Tibial nerve (tissue), 4 donors: ENCODE measurements at places on chromosomes 16 and 17.

DNA sequence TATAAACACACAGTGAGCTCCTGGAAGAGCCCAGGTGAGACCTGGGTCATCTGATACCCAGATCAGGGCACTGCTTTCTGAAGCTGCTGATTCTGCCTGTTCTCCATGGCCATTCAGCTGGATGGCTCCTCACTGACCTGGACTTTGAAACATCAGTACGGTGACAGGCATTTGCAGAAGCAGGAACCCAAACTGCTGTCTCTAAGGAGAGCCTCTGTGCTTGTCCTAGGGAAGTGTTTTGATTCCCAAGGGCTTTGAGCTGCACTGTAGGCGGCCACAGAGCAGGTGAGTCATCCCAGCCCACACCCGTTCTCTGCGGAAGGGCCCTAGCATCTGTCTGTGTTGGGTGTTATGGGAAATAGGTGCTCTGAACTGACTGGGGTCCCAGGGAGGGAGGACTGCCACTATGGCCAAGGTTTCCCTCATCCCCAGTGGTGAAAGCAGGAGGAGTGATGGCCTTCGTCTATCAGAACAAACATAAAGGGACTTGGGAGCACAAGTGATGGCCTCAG is 60.7 kb upstream of the ADCY9 start:
- no peaks in the 10 kb centered on the region for H3K4me1 ChIP-seq
- H3K4me3 ChIP-seq: no peak overlapping the region
- H3K27me3 ChIP-seq: no peaks in the 10 kb centered on the region
- H3K36me3 ChIP-seq: no peaks in the 10 kb centered on the region
- DNase-seq: no peak

DNA sequence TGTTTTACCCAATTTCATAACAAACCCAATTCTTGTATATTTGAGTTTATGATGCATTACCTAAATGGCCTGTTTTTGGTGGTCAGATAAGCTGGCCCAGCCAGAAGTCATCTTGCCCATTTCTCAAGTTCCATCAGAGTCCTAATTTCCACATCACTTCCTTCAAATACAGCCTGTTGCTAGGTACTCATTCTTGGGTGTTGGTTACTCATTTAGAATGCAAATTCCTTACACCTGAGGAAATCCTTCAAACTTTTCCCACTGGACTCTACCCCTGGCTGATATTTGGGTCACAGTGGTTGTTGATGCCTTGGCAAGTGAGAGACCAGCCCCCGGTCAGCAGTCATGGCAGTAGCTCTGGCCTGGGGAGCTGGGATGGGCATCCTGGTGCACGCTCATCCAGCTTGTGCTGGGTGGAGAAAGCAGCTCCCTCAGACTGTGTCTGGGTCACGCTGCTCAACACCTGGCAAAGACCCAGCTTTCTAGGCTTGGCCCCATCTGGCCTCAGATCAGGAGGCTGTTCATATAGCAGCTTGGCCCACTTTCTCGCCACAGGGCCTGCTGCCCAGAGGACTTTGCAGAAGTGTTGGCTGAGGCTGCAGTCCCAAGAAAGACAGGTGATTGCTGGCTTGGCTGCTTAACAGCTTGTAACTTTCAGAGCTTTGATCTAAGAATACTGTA is 25.8 kb downstream of the WSB1 start:
- H3K27me3 ChIP-seq: no peaks in the 10 kb centered on the region
- peak; percentile 51 for DNase-seq
- no peak overlapping the region for H3K4me3 ChIP-seq
- H3K4me1 ChIP-seq: peaks cover 50% of the 10 kb centered on the region
- H3K27ac ChIP-seq: peak overlapping the region; percentile 38

GRCh38 chr16:87996962-87997880 is 46.0 kb downstream of the BANP start:
- no peaks in the 10 kb centered on the region for H3K36me3 ChIP-seq
- H3K4me1 ChIP-seq: no peaks in the 10 kb centered on the region
- DNase-seq: no peak

GRCh38 chr16:22924492-22924891 is 110.5 kb downstream of the HS3ST2 start:
- H3K4me1 ChIP-seq: no peaks in the 10 kb centered on the region
- no peak overlapping the region for H3K4me3 ChIP-seq
- H3K36me3 ChIP-seq: no peaks in the 10 kb centered on the region
- H3K27ac ChIP-seq: no peak overlapping the region
- DNase-seq: no peak
- no peaks in the 10 kb centered on the region for H3K27me3 ChIP-seq

DNA sequence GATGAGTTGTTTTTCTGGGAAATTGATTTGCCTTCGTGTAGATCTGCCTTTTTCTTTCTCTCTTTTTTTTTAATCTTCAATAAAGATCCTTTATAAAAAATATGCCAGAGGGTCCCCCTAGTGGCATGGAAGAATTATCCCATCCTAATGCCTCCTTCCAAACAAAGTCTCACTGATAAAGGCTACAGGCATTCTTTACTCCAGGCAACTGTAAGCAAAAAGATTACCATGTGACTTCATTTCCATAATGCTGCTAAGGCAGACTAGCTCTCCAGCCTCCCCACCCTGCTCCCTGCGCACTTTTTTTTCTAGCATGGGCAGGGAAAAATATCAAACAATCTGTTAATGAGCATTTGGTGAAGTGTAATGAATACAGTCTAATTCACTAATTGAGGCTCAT is 220.2 kb upstream of the CDH8 start:
- no peak overlapping the region for H3K27ac ChIP-seq
- no peak overlapping the region for H3K4me3 ChIP-seq
- no peak for DNase-seq
- no peaks in the 10 kb centered on the region for H3K36me3 ChIP-seq
- no peaks in the 10 kb centered on the region for H3K4me1 ChIP-seq

DNA sequence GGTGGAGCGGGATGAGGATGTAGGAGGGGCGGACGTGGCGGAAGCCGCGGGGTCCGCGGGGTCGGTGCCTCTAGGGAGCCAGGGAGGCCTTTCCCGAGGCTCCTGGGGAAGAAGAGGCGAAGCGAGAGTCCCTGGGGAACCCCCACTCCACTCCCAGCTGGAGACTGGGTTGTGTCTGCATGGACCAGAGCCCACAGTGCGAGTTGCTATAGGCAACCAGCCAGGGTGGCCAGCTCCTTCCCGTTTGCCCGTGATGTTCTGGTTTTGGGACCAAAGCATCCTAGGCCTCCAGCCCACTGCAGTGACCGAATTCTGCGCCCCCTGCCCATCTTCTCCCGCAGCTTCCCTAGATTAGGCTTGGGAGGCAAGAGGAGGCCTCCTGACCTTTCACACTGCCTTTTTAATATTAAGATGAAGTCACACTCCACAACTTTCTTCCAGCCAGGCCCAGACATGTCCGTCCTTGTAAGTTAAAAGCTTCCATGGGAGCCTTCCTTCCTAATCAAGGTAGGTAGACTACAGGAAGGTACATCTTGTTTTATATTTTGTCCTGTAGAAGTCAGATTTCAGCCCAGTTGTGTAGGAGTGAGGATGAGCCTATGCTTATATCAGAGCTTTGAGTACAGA is 469 bp downstream of the AMZ2 start:
- H3K36me3 ChIP-seq: no peaks in the 10 kb centered on the region
- DNase-seq: peak; percentile 41
- H3K27me3 ChIP-seq: no peaks in the 10 kb centered on the region
- peak overlapping the region; percentile 68 for H3K4me3 ChIP-seq
- peaks cover 10% of the 10 kb centered on the region for H3K4me1 ChIP-seq

DNA sequence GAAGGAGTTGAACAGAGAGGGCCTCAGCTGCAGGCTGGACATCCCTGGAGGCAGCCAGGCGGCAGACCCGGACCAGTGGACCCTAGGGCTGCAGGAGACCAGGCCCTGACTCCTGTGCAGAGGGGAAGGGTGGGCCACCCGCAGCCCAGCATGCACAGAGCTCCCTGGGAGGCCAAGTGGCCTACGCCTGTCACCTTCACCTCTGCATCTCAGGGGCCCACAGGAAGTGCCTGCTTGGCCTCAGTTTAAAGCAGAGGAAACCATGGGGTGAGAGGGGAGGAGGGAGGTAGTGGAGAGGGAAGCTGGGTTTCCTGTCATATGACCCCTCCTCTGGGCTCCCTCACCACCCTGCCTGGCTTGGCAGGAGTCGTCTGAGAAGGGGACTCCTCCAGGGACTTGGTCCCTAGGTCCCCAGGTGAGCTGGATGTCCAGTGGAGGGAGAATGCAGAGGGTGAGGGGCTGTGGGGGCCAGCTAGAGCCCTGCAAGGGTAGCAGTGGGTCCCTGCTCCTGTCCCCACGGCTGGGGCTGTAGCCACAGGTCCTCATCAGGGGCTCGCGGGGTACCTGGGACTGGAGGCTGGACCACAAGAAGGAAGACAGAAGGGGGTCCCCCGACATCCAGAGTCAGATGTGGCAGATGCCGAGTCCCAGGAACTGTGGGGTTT is at the start of gene TMC8:
Gene TMC8, plus strand, starts transcription at position 335 of the 665 bp plus-strand sequence. CDS start 818 bp downstream, outside the sequence.
- peaks cover 74% of the 10 kb centered on the region for H3K4me1 ChIP-seq
- H3K27me3 ChIP-seq: no peaks in the 10 kb centered on the region
- peak within 1 kb of the TSS; percentile 93 for H3K27ac ChIP-seq
- no peaks in the 10 kb centered on the region for H3K36me3 ChIP-seq
- no peak within 1 kb of the TSS for H3K4me3 ChIP-seq

DNA sequence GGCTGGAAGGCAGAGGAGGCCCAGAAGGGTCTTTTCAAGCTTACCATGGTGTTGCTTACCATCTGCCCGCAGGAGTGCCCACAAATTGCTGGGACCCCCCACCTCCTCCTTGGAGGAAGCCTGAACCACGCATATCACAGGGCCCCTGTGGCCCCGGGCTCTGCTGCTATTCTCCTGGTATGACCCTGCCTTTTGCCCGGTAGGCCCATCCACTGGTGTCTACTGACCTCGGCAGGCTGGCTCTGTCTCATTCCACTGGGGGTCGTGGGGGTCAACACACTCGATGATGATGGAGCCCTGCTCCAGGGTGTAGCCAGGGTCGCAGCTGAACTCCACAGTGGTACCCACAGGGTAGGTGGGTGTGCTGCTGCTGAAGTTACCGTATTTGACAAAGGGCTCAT is 8.2 kb upstream of the PHF12 start:
- no peaks in the 10 kb centered on the region for H3K36me3 ChIP-seq
- no peak overlapping the region for H3K4me3 ChIP-seq
- H3K27ac ChIP-seq: no peak overlapping the region

DNA sequence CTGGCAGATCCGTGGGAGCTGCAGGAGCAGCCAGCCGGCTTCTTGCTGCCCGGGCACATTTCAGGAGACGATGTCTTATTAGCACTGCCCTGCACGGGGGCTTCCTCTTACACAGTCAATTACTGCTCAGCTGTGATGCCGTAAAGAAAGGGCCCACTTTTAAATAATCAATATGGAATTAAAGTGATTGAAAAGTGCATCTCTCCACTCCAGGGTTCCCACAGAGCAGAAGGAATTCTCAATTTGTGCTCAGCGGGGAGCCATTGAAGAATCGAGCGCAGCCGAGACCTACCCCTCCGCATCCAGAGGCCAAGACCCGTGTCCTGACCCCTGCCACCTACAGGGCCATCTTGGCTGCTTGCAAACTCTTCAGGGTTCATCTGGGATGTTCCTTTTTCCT is 399.4 kb upstream of the C16orf82 start:
- DNase-seq: no peak
- no peaks in the 10 kb centered on the region for H3K27me3 ChIP-seq
- no peaks in the 10 kb centered on the region for H3K4me1 ChIP-seq
- H3K27ac ChIP-seq: no peak overlapping the region
- H3K4me3 ChIP-seq: no peak overlapping the region

- H3K4me3 ChIP-seq: peak overlapping the region; percentile 80
- H3K27ac ChIP-seq: peak overlapping the region; percentile 90
- peaks cover 5% of the 10 kb centered on the region for H3K4me1 ChIP-seq
- no peak for DNase-seq
- H3K36me3 ChIP-seq: no peaks in the 10 kb centered on the region
- H3K27me3 ChIP-seq: no peaks in the 10 kb centered on the region
Observed at GRCh38 chr16:69762814-69763598, 874 bp downstream of the WWP2 start.
